ENCODE measurements at places on chromosomes 6 and 20.

DNA sequence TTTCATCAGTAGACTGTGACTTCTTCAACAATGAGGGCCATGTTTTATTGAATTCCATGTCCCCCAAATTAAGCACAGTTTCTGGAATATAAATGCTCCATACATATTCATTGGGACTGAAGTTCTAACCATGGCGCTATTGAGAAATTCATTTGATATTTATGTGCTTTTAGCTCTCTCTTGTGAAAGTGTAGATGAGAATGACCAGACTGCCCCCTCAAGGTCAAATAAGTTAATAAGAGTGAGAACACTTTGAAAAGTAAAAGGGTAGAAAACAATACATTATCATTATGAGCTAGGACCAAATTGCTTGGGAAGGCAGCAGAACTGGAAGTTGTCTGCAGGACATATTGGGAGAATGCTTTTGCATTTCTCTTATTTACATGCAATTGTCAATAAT lies 597.9 kb downstream of the EPM2A start:
- DNase-seq: peak; percentile 12

GRCh38 chr6:42846505-42846904 lies 32.9 kb upstream of the RPL7L1 start:
- no peak for DNase-seq

DNA sequence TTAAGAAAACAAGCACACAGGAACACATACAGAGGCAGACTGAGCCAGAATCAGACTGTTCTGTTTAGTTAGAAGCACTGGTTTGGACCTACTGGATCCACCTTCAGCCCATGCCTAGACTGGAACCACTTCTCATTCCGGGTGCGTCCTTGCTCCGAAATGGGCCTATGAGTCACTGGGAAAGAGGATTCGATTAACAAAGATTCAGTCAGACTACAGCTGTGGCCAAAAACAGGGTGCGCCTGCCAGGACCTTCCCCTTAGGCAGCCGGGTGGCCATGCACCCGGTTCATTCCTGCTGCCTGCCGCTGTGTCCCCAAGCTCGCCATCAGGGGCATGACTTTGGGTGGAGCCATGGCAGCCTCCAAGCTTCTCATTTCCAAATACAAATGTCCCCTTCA lies 14.5 kb upstream of the KCNK5 start:
- DNase-seq: no peak

DNA sequence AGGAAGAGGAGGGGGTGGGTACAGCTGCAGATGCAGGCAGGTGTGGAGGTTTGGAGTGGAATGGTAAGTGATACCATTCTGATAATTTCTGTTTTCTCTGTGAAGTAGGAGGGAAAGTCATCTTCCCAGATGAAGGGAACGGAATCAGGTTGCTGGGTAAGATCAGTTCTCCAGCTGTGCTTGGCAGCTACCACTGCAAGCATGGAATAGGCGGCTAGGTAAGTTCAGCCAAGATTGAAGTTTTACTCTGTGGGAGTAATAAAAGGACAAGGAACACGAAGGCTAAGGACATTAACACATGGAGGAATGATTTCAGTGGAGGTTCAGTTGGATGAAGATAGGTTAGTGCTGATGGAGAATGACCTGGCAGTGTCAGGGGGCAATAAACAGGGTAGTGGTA lies 128.3 kb downstream of the CARMIL1 start:
- DNase-seq: no peak

- peak; percentile 27 for DNase-seq
These were observed 149.1 kb downstream of the SASH1 start for GRCh38 chr6:148491638-148492251.

GRCh38 chr6:14863902-14864850 lies 381.7 kb upstream of the JARID2 start:
- no peak for DNase-seq

Measured in HT1080 (cell line).